IPS-NIHi11 (cell line): ENCODE measurements at places on chromosomes 3 and 15.

- DNase-seq = no peak
Measured at GRCh38 chr3:3771567-3771966, 27.7 kb upstream of the LRRN1 start.

DNA sequence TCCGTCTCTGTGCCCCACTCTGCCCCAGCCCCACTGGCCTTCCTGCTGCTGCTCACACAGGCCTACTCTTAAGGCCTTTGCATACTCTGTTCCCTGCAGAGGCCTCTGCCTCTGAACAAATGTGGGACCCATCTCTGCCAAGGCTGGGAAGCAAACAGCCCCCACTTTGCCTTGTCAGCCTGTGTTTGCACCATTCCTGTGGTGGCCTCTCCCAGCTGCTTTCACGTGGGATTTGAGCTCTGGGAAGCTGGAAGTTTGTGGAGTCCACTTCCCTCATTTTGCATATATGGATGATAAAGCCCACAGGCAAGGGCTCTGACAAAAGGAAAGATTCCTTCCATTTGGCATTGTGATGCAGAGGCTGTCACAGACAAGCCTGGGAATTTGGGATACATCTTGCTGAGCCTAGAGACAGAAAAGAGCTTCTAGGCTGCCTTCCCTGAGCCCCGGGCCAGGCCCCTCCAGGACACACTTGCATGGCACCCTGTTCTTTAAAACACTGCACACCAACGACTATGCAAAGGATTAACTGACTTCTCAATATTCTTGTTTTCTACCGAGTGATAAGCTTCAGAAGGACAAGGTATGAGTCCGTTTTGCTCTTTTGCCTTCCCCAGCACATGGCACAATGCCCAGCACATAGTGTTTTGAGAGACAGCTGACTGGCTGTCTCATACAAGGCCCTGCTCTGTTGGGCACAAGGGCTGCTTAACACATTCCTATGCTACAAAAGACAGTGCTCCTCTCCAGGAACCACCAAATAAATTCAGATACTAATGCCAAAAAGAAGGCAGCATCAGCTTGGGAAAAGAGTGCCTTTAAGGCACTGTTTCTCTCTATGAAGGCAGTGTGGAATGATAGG lies 120.7 kb upstream of the TOPAZ1 start:
- DNase-seq = no peak

DNA sequence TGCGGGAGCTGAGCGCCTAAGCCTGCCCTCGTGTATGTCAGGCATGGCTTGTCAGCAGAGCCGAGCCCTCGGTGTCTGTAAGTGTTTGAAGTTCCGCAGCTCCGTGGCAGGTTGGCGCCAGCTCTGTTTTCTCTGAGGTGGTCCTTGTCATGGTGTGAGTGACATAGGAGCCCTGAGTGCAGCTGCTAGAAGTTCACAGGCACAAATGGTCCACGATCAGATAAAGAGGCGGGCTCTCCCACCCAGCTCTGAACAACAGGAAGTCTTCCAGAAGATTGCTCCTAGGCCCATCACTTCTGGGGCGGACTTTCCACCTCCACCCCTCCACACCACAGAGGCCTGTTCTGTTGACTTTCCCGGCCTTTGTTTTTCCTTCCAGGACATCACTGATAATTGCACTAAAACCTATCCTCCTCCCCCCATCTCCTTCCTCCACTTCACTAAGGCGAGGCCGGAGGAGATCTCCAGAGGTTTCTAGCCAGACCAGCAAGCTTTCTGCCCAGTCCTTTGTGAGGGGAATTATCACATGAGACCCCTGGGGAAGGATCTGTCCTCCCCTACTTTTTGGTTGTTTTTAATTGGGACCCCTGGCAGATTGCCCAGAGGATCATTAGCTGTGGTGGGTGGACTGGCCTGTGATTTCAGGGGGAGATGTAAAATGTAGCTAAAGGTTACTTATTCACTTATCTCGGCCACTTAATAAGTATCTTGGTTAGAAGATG lies 19.9 kb downstream of the ITPR1 start:
- no peak for DNase-seq

- DNase-seq = no peak
Measured at GRCh38 chr3:22297436-22297835, 546.4 kb upstream of the ZNF385D start.

DNA sequence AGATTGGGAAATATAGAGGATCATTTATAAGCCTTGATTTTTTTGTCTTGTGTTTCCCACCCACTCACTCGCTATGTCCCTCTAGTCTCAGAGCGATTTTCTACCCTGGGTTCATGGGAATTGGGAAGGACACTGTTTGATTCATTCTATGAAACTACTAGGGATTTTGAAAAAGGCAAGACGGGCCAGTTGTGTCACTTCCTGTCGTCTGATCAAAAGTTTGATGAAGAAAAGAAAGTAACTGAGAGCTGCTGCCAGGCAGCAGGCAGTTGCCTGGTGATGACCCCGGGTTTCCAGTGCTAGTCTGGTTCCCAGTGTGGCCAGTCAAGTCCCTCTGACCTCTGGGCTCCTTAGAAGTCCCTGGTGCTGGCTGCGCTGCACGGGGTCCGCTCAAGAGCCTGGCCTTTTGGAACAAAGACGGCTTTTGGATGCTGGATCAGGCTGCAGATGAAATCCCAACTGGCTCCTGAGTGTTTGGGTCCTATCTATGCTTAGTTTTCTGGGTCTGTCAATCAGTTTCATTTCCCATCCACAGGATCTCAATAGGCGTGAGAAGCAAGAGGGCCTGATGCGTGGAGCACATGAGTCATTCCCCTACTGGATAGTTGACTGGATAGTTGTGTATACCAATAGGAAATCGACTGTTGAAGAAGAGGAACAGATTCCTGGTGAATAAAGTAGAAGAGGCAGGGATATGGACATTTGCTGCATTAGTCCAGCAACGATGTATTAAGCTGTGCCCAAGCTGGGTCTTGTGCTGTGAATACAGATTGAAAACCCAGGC lies 89.7 kb downstream of the EEFSEC start:
- DNase-seq = no peak

- DNase-seq = no peak
Measured at GRCh38 chr3:157182879-157183278, 22.9 kb upstream of the CCNL1 start.

DNA sequence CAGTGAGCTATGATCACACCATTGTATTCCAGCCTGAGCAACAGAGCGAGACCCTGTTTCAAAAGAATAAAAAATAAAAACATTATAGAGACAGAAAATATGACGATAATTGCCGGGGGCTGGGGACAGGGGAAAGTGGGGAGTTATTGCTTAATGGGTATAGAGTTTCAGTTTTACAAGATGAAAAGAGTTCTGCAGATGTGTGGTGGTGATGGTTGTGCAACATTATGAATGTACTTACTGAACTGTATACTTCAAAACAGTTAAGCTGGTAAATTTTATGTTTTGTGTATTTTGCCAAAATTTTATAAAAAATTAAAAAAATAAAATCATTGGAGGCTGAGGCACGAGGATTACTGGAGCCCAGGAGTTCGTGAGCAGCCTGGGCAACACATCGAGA lies 24.8 kb upstream of the ZNF774 start:
- DNase-seq = no peak

DNA sequence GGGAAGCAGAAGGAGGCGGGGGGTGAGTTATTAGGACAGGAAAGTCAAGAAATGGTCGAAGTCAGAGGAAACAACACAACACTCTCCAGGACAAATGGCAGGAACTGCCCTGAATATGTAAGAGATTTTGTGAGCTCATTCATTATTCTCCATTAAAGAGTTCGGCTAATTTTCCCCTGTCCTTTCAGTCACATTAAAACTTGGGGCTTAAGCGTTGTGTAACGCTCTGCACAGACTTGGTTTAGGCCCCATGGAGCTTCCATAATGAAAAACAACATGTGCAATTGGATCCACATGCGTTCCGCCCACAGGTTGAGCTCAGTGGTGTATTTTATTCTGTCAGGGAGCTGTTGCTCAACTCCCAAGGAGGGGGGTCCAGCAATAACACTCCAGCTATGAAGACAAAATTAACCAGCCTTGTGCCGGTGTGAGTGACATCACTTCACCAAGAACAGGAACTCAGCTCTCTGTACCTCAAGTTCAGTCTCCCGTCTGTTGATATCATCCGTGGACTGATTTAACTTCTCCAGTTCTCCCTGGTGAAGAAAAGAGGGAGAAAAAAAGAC lies 2.3 kb downstream of the SH3BP5 start:
- peak; percentile 29 for DNase-seq

- no peak for DNase-seq
Measured at GRCh38 chr3:124615896-124616543, 114.2 kb upstream of the UMPS start.

- DNase-seq = no peak
Measured at GRCh38 chr15:67201136-67201535, 53.3 kb downstream of the AAGAB start.

DNA sequence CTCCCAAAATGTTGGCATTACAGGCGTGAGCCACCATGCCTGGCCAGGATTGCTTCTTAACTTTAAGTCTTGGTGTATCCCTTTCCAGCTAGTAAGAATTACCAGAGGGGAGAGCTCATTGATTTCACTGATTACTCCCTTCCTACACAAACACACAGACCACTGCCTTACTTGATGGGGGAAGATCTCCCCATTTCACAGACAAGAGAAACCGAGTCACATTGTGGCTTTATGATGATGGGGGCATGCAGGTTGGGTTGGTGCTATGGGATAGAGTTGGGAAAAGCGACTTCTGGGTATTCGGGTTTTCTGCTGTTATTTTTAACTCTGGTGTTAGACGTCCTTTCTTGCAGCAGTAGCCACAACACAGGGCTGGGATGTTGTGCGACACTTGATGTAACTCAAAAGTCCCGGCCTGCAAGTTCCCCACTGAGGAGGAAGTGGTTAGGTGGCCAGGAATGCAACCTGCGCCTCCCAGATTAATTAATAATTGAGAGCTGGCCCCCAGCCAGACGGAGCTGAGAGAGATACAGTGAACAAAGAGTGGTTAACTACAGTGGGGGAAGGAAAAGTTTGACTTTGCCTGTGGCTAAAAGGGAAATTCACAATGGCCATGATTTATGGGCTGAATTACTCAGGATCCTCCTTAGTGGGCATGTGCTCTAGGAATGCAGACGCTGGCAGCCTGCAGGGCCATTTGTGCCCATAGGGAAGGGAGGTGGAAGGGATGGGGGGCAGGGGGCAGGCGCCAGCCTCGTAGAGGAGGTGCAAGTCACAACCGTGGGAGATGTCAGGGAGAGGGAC lies 63.6 kb downstream of the SMAD6 start:
- no peak for DNase-seq

DNA sequence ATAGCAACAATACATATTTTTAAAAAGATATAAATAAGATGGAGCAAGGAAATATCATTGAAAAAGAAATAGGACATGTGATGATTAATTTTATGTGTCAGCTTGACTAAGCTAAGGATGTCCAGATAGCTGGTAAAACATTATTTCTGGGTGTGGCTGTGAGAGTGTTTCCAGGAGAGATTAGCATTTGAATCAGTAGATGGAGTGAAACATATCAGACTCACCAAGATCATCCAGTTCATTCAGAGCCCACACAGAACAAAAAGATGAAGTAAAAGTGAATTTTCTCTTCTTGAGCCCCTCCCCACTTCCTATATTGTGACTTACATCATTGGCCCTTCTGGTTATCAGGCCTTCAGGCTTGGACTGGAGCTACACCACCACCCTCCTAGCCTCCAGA lies 61.6 kb upstream of the TUSC7 start:
- no peak for DNase-seq

GRCh38 chr15:36612063-36612788 lies 32.8 kb downstream of the CDIN1 start:
- DNase-seq = no peak

DNA sequence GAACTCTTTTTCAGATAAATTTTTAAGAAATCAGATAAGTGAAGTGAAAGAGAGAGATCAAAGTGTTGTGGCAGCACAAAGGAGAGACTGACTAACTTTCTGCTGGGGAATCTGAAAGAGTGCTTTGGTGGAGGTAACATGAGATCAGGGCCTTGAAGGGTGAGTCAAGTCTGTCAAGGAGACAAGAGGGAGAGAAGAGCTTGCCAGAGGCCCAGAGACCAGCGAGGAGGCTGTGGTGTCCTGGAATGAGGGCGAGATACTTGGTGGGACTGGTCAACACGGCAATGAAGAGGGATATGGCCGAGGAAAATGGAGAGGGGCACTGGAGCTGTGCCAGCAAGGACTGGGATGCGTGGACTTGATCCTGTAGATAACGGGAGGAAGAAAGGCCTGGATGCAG lies 4.6 kb downstream of the TADA3 start:
- no peak for DNase-seq

DNA sequence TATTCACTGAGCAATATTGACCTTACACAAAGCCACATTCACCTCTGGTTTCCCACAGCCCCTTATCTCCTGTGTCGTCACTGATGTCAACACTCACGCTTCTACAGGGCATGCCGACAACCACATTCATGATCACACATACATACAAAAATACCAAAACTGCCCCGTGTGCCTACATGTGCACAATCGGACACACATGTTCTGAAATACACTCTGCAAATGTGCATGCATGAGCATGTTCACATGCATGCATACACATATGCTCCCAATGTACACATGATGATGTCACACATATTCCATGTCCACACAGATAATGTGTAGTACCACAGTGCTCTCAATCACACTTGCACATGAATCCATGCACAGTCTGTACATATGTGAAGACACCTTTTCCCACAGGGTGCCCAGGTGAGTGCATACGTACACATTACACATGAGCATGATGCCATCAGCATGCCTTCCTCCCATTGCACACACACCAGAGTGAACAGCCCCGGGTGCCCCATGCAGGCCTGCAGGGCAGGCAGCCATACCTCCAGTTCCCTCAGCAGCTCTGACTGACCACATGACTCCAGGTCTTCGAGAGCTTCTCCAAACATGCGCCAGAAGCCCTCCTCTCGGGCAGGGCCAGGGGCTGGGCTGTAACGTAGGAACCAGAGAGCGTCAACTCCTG lies 37.0 kb downstream of the GRIP2 start:
- no peak for DNase-seq

DNA sequence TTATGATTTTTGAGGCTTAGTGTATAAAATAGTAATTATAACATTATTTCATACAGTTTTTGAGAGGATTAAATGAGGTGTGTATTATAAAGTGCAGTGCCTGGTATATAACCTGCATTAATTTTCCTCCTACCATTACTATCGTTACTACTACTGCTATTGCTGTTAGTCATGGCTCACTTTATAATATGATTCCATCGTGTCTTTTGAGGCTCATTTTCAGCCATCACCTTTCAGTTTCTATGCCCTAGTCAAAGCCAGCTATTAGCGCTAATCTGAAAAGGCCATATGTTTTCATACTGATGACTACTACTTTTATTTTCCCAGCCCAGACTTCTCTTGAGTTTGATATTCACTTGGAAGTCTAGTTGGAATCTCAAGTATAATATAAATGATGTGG lies 5.5 kb downstream of the MEF2A start:
- DNase-seq = no peak

DNA sequence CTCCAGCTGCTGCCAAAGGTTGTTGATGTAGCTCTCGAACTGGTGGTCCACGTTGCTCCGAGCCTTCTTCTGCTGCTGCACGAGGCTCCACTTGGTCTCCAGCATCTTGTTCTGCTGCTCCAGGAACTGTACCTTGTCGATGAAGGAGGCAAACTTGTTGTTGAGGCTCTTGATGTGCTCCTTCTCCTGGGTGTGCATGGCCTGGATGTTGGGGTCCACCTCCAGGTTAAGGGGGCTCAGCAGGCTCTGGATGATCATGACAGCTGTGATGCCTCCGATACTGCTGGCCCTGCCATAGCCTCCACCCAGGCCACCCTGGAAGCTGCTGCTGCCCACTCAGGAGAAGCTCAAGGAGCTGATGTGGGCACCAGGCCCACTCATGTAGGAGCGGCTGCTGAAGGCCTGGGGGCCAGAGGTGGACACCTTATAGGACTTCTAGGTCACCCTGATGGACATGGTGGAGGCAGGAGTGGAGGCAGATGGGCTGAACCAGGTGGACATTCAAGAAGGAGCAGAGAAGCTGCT lies 14.9 kb upstream of the PSTPIP1 start:
- no peak for DNase-seq

GRCh38 chr15:67998599-67999133 lies 55.4 kb upstream of the PIAS1 start:
- DNase-seq = no peak
